Adipocyte (in vitro differentiated cells): ENCODE measurements at places on chromosomes 5 and 9.

GRCh38 chr9:33651125-33651524 lies 127.1 kb downstream of the ANKRD18B start:
- DNase-seq, result no peak

DNA sequence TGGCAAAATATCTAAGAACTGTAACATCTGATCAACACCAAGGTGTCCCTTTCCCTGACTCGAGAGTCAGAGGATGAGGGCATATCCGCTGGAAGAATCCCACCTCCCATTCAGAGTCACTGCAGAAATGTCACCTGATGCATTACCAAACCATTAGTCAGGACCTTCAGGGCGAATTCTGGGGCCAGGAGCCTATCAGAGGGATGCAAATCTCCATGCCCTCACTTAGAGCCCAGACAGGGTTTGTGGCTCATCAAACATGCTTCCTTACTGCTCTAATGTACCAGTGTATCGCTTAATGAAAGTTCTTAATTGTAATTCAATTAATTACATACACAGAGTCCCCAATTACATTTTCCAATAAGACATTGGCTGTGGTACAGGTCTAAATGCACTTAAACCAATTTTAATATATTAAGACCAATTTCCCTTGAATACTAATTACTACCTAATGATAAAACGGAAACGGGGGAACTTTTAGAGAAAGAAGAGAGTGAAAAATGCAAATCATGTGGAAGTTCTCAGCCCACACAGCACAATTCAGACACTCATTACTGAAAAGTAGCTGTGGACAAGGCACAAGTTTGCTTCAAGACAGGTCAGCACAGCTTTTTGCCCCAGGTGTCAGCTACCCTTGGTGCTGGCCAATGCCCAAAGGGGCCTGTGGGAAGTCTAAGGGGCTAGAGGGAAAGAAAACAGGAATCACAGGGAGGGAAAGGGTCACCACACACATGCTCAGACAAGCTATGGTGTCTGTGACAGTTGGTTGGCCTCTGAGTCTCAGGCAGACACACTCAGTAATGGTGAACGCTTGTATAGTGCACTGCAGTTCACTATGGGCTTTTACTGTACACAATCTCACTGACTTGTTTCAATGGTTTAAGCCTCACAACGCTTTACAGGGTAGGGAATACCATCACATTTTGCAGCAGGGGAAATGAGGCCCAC lies 211.6 kb downstream of the MAPKAP1 start:
- DNase-seq, result no peak

- DNase-seq, result no peak
Observed at GRCh38 chr5:77232574-77233358, 22.3 kb downstream of the PDE8B start.

DNA sequence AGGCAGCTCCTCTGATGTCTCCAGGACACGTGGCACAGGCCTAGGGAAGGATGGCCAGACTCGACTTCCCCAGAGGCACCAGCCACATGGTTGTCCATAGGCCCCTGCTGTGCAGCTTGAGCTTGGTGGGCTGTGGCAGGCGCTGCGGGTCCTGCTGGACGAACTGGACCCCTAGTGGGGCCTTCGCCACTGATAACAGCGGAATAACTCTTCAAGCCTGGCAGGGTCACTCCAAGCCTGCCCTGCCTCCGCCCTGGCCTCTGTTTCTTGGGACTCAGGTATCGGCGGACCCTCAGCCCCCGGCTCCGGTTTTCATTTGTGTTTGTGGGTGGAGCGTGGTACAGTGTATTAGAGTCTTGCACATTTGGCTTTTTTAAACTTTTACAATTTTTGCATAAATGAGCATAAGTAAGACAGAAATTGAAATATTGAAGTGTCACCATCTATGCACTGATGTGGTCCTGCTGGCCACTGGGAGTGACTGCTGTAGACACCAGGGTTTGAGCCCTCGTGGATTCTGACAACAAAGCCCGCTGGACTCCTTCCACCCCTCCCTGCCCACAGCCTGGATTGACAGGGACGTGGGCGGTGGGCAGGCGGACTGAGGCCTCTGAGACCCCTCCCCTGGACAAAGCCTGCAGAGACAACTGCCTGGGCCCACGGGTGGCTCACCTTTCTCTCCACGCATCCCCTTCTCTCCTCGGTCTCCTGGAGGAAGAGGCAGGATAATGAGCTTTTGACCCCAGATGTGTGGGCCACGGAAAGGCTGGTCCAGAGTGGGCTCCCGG lies 3.8 kb downstream of the FCN1 start:
- no peak for DNase-seq

DNA sequence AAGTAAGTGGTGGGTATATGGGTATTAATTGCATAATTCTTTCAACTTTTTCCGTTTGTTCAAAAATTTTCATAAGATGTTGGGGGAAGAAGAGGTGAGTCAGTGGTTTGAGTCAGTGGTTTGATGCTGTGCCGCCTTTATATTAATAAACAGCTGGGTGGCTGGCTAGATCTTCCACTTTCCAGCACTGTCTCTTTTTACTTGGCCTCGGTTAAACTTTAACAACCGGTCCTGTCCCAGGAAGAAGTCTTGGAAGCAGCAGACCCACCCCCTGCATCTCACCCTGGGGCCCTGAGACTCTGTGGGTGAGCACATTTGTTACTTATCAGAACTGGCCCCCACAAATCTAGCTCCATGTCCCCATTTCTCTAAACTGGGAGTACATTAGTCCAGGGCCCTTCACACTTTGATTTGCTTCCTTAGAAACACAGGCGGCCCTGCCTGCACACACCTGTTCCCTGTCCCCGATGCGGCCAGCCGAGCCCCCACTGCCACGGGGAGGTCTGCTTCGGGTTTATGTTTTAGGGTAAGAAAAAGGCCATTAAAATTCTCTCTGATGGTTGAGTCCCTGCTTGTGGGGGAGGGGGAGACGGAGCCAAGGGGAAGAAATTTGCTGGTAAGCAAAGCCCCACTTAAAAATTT lies 90.7 kb downstream of the PTCH1 start:
- DNase-seq, result peak; percentile 12

DNA sequence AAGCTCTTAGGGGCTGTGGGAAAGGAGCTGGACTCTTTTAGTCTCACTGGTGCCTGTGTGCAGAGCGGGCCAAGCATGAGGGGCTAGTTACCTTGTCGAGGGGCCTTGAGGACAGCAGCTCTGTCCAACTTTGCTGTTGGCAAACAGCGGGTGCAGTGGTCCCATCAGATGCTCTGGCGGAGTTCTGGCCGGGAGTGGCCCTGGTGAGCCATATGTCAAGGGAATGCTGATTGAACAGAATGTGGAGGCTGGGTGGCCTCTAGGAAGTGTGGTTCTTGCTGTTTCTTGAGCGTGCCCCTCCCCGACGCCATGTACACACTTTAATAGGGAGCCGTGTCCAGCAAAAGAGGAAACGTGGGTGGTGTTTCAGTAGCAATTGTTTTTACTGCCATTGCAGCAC lies 3.6 kb upstream of the ADAMTS2 start:
- no peak for DNase-seq

GRCh38 chr5:172637110-172637580 lies 3.9 kb upstream of the NEURL1B start:
- no peak for DNase-seq

GRCh38 chr5:54577937-54578653 lies 60.5 kb downstream of the SNX18 start:
- DNase-seq, result no peak

DNA sequence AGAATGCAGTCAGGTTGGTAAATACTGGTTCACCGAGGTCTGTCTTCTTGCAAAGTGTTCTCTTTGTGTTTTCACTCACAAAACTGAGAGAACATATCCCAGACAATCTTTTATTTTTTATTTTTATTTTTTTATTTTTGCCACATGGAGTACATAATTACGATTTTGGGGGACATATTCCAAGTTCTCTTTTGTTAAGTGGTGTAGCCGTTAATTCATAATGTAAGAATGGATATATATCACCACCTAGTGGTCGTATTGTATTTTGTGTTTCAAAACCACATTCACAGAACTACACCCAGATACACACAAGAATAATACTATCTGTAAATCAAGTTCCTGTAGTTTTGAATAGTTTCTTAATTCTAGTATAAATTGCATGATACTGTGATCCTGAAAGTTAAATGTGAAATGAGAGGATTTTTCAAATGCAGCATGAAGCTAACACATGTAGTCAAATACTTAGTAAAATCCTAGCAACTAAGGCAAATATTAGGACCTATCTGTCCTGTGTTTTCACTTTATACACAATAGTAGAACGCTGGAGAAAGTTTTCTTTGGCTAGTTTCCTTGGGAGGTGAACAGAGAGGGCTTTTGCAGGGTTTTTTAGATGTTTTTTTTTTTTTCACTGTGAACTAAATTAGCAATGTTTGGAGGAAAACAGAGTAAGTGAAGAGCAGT lies 92.7 kb downstream of the VCAN start:
- peak; percentile 81 for DNase-seq

DNA sequence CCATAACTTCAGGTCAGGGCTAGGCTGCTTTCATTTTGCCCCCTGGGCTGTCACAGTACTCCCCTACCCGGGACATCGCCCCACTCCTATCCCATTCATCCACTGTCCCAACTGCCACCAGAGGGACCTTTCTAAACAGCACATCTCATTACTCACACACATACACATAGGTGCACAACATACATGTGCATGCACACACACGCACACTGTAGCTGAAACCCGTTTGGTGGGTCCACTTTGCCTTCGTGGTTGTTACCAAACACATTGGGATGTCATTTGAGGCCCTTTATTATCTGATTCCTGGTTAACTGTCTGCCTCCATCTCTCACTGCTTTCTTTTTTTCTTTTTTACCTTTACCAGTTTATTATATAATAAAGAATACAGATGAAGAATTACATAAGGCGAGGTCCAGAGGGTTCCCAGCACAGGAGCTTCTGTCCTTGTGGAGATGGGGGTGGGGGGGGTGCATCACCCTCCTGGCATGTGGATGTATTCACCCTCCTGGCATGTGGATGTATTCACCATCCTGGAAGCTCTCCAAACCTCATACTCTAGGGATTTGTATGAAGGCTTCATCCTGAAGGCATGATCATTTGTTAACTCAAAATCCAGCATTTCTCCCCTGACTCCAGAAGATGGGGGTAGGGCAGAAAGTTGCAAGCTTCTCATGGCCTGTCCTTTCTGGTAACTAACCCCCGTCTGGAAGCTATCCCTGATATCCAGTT lies 186.0 kb downstream of the GOLPH3 start:
- peak; percentile 89 for DNase-seq

DNA sequence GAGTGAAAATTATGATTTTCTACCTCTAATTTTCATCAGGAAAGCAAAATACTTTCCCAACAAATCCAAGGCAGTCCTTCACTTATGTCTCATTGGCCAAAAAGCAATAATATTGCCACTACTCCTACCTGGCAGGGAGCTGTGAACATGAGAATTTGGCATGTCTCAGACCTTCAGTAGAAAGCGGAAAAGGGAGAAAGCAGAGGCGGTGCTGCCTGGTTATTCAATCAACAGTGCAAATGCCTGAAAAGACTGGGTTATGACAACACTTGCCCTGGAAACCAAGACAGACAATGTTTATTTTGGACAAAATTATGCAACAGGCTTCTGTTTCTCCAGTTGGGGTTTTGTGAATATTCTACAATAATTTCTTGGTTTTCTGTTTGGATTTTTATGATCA lies 194.4 kb downstream of the TAF11L14 start:
- DNase-seq, result peak; percentile 60

GRCh38 chr5:104345222-104346016 lies 782.8 kb upstream of the NUDT12 start:
- DNase-seq, result no peak

GRCh38 chr5:94674490-94675382 lies 56.3 kb downstream of the SLF1 start:
- DNase-seq, result peak; percentile 23

GRCh38 chr5:44048276-44048984 lies 340.8 kb downstream of the FGF10 start:
- DNase-seq, result peak; percentile 0

DNA sequence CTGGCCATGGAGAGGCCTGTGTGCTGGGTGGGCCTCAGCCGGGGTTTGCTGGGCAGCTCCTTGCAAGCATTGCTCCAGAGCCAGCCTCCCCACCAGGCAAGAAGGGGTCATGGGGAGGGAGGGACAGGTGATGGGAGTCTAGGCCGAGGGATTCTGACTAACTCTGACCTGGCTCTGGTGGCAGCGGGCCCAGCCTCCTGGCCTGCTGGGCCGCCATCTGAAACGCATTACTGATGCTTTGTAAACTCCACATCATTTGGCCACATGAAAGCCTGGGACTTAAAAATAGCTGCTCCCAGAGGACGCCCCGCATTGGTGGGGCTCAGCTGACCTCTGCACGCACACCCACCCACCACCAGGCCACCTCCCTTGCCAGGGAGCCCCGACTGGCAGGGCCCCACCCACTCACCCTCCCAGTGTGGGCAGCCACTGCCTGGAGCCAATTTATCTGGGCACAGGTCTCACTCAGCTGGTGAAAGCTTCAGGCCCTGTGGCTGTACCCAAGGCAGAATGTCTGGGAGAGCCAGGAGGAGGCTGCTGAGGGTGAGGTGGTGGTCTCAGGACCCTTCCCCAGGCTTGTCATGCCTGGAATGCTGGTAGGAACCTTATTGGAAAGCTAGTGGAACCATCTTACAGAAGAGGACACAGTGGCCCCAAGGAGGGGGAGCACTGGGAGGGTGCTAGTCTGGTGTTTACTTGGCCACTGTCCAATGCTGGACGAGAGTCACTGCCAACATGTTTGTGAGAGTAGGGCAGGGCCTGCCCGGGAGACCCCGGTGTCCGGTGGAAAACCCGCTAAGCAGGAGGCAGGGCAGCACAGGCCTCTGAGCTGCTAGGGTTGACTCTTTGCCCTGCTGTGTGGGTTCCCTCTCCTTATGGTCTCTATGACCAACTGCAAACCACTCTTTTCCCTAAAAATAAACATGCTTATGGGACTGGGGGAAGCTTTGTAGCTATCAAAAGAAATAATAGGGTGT lies 10.8 kb downstream of the TCF7 start:
- peak; percentile 91 for DNase-seq

DNA sequence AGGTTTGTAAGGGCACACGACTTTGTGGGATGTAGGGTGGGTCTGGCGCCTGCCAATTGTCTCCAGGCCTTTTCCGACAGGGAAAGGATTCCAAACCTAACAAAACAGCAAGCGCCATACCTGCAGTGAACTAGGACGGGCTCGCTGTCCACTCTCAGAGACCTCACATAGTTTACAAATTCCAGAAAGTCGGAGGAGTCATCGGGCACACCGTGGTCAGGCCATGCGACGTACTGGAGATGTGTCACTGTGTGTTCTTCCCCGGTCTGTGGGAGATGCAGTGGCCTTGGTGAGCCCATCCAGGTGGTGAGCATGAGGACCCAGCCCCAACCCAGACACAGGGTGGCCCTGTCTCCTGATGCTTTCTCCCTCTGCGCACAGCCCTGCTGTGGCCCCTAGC lies 61.3 kb upstream of the EPB41L4B start:
- DNase-seq, result no peak

DNA sequence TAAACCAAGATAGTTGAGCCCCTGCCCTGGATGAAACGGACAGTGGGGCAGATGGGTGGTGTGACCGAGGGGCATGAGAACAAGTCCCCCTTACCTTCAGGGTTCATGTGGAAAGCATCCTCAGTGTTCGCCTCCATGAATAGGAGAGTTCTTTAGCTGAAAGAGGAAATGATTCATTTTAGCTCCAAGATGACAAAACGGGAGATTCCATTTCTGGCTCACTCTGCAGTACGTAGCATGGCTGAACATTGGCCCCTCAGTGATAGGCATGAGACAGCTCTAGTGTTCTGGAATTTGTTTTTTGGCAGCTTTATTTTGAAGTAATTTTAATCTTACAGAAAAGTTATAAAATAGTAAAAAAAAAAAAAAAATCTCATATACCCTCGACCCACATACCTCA lies 70.2 kb upstream of the AGXT2 start:
- peak; percentile 22 for DNase-seq

GRCh38 chr5:88746438-88746882 lies 136.5 kb downstream of the MEF2C start:
- no peak for DNase-seq

GRCh38 chr5:122332599-122333555 lies 20.8 kb downstream of the SNCAIP start:
- no peak for DNase-seq
